ENCODE measurements at places on chromosomes 7 and 10. TPM values are rescaled to one million over a fixed set of nuclear protein-coding genes. Genes with fewer than 3 reads are reported as not detected.

The ZRANB1 gene
- 13.2 TPM for total RNA-seq

The ACSM6 gene
- total RNA-seq: not detected

The CUX1 gene
- total RNA-seq: 18.4 TPM

The PLEKHS1 gene
- total RNA-seq: not detected

The CYP26C1 gene
- under 0.01 TPM for total RNA-seq

The ZNF503 gene
- total RNA-seq: 13.5 TPM

The GPC2 gene
- 0.73 TPM for total RNA-seq

Data from subcutaneous preadipocyte (primary cell).